ENCODE measurements at places on chromosomes 6 and 20.

- no peak for DNase-seq
Measured at GRCh38 chr20:19992996-19993908, 23.9 kb upstream of the NAA20 start.

DNA sequence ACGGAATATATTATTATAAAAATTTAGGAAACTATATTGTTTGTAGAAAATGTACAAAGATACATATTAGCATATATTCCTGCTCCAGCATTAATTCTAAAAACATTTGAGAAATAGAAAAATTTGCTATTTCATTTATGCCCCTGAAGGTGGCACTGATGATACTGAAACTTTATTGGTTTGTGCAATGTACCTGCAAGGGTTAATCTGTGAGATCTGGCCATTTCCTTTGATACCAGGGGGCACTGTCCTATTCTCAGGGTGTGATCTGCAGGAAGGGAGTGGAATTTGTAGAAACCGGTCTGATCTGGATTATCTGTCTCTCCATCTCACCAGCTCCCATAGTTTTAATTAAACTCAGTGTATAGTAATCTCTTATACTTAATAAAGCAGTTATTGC lies 625.1 kb upstream of the IMPG1 start:
- no peak for DNase-seq

DNA sequence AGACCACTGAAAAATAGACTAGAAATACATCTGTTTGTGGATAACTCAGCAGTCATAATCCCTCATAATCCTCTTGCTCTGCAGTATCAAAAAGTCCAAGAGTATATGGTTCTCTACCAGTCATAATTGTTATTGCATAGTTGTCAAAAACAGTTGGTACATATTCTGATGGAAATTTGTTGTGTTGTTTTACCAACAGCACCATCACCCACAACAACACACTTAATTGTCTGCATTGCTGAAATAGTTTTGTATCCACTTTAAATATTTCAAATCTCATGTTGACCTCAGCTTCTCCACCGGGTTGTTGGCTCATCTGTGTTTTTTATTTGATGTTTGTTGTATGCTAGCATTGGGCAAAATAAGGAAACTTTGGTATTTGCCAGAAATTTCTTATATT lies 39.4 kb downstream of the ITCH start:
- no peak for DNase-seq

- no peak for DNase-seq
Measured at GRCh38 chr6:12436683-12437082, 146.5 kb downstream of the EDN1 start.
